Foreskin keratinocyte (primary cell): ENCODE measurements at places on chromosomes 6 and 20. TPM values are rescaled to one million over a fixed set of nuclear protein-coding genes. Genes with fewer than 3 reads are reported as not detected.
A peak's percentile ranks its signal among the peaks of the same experiment; 100 is the strongest.

Gene CDK19
- 5.1 and 5.9 TPM in 2 replicates for total RNA-seq

Gene NTSR1
- 2.3 and 2.8 TPM in 2 replicates for total RNA-seq

Gene ISM1
- 1.1 and 2.6 TPM in 2 replicates for total RNA-seq

Gene GMPR
- total RNA-seq = 0.32 and 0.37 TPM in 2 replicates

Gene OR2H2
- total RNA-seq = not detected in 2 replicates

Gene TRIM10
- total RNA-seq = not detected in 2 replicates

Gene ENPP3
- not detected in 2 replicates for total RNA-seq

Gene CEP250
- 30.6 and 36.1 TPM in 2 replicates for total RNA-seq

Gene GGTLC1
- not detected in 2 replicates for total RNA-seq

Gene OTOR
- not detected in 2 replicates for total RNA-seq

Gene KCNQ5
- total RNA-seq = 4.9 and 6.4 TPM in 2 replicates

DNA sequence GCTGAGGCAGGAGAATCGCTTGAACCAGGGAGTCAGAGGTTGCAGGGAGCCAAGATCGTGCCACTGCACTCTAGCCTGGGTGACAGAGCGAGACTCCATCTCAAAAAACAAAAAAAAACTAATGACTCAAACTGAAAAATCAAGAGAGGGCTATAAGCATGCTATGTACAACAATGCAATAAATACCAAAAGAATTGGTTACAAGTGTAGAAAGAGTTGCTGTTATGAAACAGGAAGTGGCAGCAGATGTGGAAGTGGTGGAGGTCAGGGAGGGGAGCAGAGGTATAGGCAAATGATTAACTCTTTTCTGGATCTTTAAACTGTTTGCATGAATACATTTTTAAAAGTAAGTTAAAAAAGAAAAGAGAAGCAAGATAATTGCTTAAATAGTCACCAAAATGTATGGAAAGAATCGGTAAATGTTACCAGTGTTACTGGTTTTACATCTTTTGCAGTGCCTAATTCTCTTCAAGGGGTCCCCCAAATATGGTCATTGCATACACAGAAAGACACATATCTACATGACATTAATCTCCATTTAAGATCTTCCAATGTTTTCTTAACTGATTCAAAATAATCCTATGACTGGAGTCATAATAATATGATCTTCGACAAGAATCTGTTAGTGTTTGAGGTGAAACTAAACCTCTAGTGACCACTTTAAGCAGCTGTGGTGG is 15.0 kb downstream of the CALHM6 start:
- DNase-seq = no peak

GRCh38 chr20:40323361-40323794 is 365.7 kb downstream of the MAFB start:
- peak; percentile 62 for DNase-seq

GRCh38 chr6:169982461-169983386 is 231.3 kb downstream of the ERMARD start:
- DNase-seq = no peak

GRCh38 chr6:129525055-129525454 is 184.9 kb downstream of the ARHGAP18 start:
- DNase-seq = no peak

DNA sequence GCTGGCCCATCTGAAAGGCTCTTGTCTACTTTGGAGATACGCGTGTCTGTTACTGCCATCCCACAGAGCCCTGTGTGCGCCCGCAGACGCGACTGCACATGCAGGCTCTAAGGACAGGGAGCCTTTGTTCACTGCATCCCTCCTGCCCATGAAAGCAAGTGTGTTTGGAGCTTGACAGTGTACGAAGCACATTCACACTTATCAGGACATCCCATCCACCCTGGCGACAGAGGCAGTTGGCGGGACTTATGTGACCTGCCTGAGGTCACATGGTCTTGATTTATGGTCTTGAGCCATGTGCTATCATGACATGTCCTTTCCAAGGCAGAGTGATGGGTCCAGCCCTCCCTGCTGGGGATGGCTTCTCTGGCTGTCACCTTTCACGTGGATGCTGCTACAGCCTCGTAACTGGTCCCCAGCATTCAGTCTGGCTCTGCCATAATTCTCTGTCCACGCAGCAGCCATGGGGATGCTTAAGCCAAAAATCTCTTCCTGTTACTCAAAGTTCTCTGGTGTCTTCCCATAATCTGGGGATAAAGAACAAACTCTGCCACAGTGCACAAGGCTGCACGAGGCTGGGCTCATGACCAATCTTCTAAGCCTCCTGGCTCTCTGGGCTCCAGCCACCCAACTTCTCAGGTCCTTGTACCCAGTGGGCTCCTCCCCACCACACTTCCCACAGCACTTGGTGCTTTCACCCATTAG is 36.3 kb upstream of the FAM83D start:
- no peak for DNase-seq

- DNase-seq = no peak
Measured at GRCh38 chr20:62677678-62678077, 31.0 kb upstream of the NTSR1 start.

DNA sequence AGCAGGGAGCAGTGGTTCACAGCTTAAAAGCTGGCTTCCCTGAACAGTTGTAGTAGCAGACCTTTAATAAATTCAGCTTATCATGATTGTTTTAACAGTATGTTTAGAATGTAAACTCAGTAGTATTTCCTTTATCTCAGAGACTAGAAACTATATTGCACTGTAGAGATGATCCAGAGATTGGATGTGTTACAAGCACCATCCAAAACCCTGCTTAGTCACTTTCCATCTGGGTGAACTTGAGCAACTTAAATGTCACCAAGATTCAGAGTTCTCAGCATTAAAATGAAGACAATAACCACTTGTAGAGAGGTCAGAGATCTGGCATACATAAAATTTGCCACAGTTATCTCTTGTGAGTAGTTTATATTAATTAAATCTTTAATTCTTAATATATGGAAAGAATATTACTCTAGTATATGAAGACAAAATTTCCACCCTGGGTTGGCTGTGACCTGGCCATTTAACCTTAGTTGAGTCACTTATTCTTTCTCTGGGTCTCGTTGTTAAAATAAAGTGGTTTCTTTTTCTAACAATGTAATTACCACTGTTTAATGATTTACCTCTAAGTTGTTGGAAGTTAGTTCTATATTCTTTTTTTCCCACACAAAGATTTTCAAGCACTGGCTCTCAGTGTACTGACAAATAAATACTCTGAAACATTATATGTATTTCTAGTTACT is 239.2 kb upstream of the FKBP1C start:
- DNase-seq = no peak

DNA sequence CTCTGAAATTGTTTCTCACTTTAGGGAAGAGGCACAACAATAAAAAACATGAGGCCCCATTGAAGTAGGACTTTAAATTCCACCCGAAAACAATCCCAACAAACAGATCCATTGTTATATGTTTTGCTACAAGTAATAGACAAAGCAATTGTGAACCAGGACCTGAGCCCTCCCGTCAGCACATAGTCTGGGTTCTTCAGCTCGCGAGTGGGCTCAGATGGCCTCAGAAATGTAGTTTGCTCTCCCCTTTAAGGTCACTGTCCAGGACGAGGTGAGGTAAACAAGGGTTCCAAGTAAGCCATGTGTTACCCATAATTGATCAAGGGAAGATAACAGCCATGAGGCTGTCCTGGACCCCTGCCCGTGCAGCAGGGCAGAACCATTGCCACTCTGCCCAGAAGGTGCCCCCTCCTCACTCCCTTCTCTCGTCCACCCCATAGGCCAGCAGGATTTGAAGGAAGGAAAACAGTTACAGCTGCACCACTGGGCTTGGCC is 160.1 kb upstream of the QKI start:
- DNase-seq = no peak

- no peak for DNase-seq
Measured at GRCh38 chr6:110137924-110138887, 41.3 kb downstream of the WASF1 start.

DNA sequence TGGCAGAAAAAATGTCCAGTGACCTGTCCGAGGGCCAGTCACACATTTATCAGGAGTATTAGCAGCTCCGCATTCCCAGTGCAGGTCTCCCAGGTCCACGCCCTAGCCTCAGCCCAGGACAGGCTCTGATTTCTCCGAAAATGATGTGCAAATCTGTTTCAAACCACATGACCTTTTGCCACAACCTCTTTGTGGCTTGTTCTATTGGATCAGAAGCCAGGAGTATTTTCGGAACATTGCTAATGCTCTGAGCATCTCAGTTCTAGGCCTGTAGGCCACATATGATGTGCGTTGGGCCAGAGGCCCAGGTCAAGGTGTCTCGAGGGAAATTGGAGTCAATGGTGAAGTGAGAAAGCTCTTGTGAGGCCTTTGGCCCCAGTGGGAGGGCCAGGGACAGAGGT is 40.4 kb downstream of the SNX5 start:
- no peak for DNase-seq

DNA sequence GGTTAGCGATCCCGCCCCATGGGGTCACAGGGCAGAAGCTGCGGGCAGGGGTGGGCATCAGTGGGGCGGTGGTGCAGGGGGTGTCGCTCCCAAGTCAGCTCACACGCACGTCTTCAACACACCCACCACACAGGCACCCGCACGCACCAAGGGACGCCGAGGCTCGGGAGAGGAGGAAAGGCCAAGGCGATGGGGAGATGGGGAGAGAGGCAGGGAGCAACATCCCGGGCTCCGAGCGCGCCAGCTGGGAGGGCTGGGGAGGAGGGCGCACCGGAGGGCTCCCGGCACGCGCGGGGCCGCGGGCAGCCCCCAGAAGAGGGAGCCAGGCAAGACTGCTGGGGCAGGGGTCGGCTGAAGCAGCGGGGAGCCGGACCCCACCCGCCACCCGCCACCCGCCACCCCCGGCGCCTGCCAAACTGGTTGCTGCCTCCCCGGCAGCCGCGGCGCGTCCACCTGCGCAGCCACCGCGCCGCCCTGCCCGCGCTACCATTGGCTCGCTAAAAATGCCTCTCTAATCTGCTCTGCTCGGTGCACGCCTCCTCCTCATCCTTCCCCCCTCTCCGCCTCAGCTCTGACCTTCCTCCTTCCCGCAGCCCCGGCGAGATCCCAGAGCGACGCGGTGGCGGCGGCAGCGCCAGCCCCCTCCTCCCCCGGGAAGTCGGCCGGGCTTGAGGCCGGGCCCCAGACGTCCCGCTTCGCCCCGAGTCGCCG is at the start of gene PACSIN1:
Gene PACSIN1 (plus strand): TSS at position 546 of the 711 bp plus-strand sequence. CDS start 60,230 bp downstream, outside the sequence.
- no peak for DNase-seq

DNA sequence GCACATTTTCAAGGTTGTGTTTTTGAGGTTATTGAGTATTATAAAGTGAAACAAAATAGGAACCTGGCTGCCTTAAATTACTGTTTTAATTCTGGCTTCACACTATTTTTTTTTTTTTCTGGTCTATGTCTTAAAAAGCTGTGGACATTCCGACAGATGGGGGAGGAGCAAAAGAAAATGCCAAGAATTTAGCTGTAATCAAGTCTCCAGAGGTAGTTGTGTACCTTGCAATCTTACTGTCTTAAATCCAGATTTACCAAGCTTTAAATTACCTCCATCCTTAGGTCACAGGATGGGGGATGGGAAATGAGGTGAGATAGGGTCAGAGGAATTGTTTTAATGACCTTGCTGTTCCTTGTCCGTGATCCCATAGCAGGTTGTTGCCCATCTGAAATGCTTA is 182.8 kb downstream of the UTRN start:
- DNase-seq = no peak

DNA sequence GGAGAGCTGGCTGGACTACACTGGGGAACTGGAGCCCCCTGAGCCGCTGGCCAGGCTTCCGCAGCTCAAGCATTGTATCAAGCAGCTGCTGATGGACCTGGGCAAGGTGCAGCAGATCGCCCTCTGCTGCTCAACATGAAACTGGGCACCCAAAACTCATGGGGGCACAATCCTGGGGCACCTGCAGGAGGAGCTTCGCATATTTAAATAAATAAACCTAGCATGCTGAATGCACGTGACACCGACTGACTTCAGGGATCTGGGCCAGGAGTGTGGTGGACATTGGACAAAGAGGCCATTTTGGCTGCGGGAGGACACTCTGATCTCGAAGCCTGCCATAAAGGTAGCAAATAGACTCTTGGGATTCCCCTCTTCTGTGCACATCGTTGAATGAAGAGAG is 6.8 kb downstream of the SCAND1 start:
- no peak for DNase-seq

GRCh38 chr6:163354085-163354484 is 60.4 kb upstream of the QKI start:
- DNase-seq = no peak

- DNase-seq = no peak
Measured at GRCh38 chr6:107267006-107267405, 151.7 kb upstream of the BEND3 start.

DNA sequence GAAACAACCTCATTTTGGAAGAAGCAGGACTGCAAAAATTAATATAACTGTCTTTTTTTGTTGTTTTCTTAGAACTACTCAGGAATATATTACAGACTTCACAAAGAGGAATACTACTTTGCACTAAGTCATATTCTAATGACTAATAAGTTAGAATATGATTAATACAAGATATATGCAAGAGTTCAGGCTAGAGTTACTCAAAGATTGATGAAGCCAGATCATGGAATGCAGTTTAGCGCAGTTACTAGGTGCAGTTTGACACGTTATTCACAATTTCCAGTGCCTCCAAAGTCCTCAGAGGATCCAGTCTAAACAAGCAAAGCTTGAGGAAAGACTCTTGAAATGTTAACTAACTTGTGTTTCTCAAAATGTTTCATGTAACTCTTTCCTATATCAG is 1.2 kb upstream of the MYCT1 start:
- DNase-seq = peak; percentile 82

DNA sequence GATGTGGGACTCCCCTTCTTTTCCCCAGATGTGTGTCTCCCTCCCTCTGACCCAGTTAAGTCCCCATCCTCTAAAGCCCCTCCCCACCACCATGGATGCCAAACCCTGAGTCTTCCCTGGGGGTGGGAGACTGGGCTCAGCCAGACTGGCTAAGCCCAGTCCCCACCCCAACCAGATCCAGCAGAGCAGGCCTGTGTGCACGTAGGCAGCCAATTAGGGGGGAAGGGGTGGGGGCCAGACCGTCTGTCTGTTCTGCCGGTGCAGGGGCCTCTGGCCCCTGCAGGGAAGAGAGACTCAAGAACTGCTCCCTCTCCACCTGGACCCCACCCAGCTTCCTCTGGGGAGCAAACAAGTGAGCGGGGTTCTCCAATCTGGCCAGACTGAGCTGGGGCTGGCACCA is 605 bp downstream of the COX4I2 start:
- DNase-seq = no peak
